ENCODE measurements at places on chromosomes 16 and 17.

DNA sequence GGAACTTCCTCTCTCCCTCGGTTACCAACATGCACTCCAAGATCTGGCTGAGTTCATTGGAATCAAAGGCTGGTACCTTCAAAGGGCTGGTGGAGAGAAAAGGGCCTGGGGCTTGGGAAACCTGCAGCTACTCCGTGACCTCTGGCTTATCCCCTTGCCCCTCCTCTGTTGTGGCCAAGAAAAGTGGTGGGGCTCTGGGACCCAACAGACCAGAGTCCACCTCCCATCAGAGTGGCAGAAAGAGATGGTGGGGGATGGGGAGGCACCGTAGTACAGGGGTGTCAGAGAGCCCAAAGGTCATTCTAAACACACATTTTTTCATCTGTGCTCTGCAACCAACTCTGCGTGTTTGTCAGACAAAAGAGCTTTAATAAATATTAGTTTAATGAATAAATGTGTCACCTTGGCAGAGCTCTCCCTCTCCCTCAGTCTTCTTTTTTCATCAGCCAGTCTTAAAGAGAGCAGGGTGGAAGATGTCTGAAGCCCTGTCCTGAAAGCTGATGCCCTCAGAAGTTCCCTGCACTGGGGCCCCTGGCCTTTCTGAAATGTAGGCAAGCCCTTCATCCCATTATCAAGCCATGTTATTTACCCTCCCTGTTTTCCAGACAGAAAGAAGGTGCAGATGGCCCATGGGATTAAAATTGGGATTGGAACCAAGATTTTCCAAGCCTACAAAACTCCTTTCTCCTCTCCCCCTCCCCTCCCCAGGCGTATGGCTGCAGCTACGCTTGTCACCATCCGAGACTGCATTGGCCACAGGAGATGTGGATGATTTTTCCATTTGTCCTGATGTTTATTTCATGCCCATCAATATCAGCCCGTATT lies 227.3 kb downstream of the CCDC182 start:
- DNase-seq: no peak

GRCh38 chr16:49528866-49529288 lies 155.3 kb downstream of the C16orf78 start:
- no peak for DNase-seq

DNA sequence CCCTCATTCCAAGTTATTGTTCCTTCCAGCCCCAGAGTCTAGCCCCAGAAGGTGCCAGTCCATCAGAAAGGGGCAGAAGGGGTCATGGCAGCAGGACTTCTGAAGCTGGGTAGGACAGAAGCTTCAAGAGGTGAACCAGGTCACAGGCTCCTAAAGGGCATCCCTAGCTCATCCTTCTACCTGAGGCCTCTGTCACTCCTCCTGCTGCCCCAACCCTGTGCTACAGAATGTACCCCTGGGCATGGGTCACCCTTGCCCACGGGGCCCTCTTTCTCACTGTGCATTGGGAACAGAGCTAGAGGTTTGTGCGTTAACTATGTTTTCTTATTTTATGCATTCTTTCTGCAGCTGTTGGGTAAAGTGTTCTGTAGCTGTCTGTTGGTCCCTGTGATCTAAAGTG lies 46.5 kb downstream of the DNAH17 start:
- DNase-seq: no peak

GRCh38 chr17:1107777-1108477 lies 71.9 kb downstream of the ABR start:
- DNase-seq: no peak

GRCh38 chr17:21299981-21300600 lies 15.6 kb downstream of the MAP2K3 start:
- DNase-seq: no peak

GRCh38 chr17:29722411-29723198 lies 99.9 kb upstream of the CORO6 start:
- peak; percentile 33 for DNase-seq

GRCh38 chr16:85858984-85859817 lies 39.8 kb upstream of the IRF8 start:
- DNase-seq: no peak

DNA sequence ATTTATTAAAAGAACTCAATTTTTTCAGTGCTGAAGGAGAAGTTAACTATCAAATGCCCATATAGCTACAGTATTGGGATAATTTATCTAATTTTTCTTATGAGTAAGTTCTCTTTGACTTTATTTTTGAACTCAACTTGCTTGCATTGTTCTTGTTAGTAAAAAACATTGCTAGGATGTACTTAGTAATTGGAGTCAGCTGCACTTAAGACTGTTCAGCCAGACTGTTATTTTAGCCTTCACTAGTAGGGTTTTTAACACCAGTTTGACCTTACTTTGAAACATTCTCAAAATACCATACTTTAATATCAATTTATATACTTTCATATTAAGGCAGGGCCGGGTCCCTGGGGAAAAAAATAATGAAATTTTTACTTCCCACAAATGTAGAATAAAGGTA lies 256.6 kb upstream of the TBX2 start:
- DNase-seq: no peak

DNA sequence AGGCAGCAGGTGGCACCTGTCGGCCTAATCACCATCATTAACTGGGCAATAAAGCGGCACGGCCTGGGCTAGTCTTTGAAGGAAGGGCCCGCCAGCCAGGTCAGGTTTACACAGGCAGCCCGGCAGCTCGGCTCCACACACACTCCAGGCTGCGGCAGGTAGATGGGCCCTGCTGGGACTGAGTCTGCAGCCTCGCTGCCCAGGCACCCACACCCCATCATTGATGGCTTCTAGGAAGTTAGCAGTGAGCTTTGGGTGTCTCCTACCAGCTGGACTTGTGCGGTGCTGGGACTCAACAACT lies 6.8 kb upstream of the FOXN1 start:
- no peak for DNase-seq

Measured in activated CD4-positive, alpha-beta T cell treated with anti-CD3 and anti-CD28 coated beads, Interleukin-2, Interleukin-6, amounts not matched to agents 100 ng/mL and 50 ng/mL, durations not matched to agents 16 hours and 8 hours (primary cell).